Bone marrow (tissue), 2 donors: ENCODE measurements at places on chromosomes 7 and 10.

GRCh38 chr7:15489383-15489782 lies 72.4 kb downstream of the AGMO start:
- DNase-seq, result no peak

- no peak for DNase-seq
Measured at GRCh38 chr10:77609781-77610272, 27.8 kb downstream of the KCNMA1 start.

- peak; percentile 99 for DNase-seq
Measured at GRCh38 chr7:120996333-120996987, 7.9 kb downstream of the CPED1 start.

GRCh38 chr10:127734753-127735152 lies 2.2 kb upstream of the FOXI2 start:
- DNase-seq, result no peak

DNA sequence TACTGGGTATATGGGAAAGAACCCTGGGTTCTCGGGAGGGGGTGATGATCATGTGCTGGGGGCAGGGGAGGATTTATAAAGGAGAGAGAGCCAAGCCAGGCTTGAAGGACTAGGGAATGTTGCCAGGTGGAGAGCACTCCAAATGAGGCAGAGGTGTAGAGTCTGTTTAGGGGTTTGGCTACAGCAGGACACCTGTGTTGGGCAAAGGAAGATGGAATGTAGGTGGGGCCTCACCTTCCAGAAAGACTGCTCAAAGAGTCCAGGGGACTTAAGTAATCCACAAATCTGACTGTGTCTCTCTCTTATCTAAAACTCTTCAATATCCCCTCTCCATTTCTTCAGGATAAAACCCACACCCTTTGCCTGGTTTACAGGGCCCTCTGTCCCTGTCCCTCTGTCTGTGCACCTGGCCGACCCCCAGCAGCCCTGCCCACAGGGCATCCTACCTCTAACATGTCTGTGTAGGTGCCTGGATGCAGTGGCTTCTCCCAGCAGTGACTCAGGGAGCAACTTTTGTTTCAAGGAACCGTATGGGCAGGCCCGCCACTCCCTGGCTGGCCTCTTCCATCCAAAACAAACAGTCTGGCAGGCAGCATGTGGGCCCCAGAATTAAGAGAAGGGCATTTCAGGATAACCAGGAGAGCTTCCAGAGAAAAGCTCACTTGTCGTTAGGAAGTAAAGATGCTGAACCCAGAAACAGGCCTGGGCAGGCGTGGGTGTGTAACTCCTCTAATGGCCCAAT lies 10.6 kb upstream of the PLEKHA1 start:
- no peak for DNase-seq

- no peak for DNase-seq
Measured at GRCh38 chr7:45446195-45446944, 127.8 kb upstream of the ADCY1 start.

DNA sequence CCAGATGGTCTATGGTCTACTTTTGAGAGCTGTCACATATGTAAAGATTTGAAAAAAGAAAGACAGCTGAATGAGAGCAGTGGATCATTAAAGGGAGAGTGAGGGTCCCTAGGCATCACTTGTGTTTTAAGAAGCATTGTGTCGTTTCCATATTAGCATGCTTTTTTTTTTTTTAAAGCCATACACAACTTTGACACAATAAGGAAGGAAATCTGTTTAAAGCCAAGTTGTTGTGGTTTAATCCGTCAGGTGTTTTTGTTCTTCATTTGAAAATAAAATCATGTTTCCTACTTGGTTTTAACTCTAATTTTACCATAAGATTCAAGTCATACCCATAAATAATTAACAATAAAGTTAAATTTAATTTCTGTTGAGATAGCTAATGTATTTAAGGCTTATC lies 53.5 kb downstream of the MDFIC start:
- DNase-seq, result no peak

DNA sequence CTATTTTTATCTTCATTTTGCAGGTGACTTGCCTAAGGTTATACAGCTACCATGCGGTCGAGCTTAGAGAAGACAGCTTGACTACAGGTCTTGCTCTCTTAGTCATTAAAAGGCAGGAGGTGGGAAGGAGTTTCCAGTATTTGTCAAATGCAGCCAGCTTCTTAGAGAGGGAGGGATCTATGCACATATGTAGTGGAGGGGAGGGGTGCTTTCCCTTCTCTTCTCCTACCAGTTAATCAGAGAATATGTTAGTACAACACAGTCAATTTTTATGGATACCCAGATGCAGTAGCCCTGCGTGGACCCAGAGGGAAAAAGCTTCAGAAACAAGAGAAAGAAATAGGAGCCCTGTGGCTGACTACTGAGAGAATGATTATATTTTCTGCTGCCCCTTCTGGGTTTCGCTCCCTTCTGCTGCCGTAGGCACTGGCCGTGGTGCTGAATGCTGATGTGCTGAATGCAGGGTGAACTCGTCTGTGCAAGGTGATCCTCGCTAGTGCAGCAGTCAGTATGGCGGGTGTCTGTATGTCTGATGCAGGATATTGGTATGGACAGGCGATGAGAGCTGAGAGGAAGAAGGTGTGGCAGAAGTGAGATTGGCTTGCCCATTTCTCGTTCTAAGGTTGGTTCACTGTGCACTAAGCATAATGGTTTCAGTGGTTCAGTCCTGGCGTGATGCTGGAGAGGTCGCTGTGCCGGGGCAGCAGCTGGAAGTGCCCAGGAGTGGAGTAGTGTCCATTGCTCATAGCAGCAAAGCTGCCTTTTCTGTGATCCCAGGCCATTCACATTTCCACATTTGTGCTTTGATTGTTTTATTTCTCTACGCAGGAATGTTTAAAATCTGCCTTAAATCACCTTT lies 189.2 kb upstream of the PODXL start:
- DNase-seq, result no peak

DNA sequence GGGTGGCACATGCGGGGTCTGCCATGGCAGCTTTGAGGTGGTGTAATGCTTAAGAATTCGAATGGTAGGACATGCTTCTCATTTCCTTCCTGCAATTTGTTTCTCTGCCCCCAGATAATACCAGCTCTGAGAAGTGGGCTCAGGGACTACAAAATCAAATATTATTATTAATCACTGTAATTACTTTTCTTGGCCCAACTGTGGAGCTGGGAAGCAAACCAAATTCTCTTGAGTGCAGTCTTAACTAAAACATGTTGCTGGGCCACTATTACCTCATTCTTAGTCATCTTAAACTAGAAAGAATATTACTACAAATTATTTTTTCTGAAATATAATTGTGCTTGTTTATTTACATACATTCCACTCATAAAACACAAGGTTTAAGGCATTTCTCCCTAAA lies 566.7 kb upstream of the NRP1 start:
- DNase-seq, result no peak

GRCh38 chr10:76012716-76013327 lies 581.4 kb downstream of the LRMDA start:
- no peak for DNase-seq

DNA sequence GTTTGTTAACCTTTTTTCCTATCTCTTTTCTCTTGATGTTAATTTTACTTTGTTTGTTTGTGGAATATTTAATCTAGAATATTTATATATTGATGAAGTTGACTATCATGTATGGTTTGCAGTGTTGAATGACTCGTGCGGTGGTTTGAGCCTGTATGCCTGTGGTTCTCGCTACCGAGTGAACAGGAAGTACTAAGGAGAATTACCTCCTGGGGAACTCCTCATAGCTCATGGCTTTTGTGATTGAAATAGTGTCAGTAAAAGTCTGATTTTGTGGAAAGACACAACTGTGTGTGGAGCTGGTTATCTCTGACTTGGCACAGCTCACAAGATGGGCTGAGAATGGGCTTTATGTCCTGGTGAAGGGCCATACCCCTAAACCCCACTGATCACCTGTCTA lies 498.6 kb downstream of the GLRX3 start:
- no peak for DNase-seq

- no peak for DNase-seq
Measured at GRCh38 chr7:19111474-19112273, 5.8 kb downstream of the TWIST1 start.

DNA sequence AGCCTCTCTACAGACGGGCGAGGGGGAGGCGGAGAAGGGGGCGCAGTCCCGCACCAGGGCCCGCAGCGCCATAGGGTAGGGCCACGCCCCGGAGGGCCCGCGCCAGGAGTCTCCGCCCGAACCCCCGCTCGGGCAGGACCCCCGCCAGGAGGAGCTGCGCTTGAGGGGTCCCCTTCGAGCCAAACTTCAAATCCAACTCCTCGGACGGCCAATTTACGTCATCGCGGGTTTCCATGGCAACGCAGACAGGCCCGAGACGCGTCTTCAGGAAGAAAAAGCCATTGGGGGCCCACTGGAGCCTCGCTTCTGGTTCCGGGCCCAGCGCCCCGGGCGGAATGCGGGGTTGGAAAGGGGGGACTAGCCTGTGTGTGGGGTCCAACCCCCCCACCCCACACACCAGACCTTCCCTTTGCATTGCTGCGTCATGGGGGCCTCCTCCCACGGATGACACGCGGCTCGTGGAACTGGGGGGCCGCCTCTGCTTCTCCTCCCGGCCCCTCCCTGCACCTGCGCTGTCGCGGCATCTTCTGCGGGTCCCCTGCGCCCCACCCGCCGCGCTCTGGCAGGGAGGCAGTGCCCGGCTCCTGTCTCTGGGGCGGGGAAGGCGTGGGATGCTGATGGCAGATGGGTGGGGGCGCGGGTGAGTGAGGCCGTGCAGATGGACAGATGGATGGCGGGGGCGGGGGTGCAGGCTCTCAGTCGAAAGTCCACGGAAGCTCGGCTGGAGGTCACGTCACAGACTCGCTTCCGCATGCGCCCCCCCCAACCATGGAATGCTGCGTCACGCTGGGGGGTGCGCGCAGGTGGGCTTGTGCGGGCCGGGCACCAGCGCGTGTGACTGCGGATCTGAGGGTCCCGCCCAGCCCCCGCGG lies 1.2 kb downstream of the CALY start:
- DNase-seq, result peak; percentile 19

DNA sequence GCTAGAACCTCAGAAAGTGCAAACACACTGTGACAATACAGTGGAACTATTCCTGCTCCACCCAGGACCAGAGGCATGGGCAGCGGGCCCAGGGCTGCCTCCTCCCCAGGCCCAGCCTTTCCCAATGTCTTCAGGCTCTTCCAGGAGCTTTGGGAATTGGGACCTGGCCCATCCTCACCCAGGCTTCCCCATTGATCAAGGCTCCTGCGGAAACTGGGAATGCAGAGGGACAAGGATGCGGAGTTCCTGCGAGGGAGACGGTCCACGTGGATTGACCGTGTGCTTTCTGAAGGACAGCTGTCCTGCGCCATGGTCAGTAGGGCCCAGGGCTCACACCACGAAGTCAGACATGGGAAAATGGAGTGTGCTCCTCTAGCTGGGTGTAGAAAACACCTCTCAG lies 56.6 kb downstream of the CSGALNACT2 start:
- no peak for DNase-seq

GRCh38 chr10:93061594-93062513 lies 1.3 kb downstream of the CYP26C1 start:
- no peak for DNase-seq

DNA sequence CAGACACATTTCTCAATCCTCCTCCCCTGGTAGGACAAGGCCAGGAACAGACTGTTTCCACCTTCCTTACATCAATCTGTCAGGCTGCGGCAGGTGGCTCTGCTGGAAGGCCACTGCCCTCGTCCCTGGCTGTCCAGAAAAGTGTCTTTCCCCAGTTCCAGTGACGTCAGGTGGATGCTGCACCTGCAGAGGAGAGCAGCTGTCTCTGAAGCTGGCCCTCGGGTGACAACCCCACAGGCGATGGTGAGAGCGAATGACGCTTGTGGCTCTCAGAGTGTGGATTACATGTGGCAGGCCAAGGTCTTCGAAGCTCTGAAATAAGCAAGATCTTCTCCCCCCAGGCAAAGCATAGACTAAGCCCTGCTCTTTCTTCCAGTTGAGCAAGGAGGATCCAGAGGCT lies 146.9 kb upstream of the RET start:
- DNase-seq, result no peak

DNA sequence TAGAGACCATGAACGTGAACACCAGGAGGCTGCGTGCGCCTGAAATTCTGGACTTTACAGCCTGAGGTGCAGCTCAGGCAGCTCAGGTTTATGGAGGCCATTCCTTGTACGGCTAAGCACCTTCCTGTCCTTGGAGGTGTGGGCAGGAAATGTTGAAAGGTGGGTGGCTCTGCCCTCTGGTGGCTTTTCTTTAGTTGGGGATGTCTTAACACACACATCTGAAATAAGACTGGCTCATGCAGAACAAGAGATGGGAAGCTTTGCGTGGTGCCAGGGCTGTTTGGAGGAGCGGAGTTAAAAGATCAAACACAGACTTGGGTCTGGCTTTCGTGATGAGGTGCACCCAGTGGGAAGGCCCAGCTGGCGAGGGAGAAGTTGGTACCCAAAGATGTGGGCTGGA lies 64.1 kb downstream of the DOCK1 start:
- DNase-seq, result no peak

GRCh38 chr10:42987121-42987541 lies 89.7 kb upstream of the RET start:
- no peak for DNase-seq

- no peak for DNase-seq
Measured at GRCh38 chr7:103524042-103524907, 78.3 kb upstream of the SLC26A5 start.

- no peak for DNase-seq
Measured at GRCh38 chr10:36711361-36711760, 414.0 kb upstream of the ANKRD30A start.

GRCh38 chr7:33773053-33773452 lies 132.3 kb upstream of the BMPER start:
- DNase-seq, result no peak

DNA sequence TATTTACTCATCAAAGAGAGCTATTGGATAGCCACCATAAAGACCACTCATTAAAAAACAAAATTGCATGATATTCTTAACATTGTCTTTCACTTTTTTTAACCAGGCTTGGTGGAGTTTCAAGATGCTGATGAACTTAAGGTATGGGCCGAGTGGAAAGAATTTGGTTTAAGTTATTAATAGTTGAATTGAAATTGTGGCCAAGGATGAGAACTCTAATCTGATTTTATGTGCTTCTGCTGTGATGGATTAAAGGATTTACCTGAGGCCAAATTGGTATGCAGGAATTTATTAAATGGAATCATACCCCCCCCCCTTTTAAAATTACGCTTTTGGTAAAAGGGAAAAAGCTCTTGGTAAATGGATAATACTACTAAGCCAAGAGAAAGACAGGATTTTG lies 33.8 kb upstream of the TOMM7 start:
- no peak for DNase-seq

GRCh38 chr10:58714409-58714808 lies 201.7 kb downstream of the BICC1 start:
- no peak for DNase-seq

DNA sequence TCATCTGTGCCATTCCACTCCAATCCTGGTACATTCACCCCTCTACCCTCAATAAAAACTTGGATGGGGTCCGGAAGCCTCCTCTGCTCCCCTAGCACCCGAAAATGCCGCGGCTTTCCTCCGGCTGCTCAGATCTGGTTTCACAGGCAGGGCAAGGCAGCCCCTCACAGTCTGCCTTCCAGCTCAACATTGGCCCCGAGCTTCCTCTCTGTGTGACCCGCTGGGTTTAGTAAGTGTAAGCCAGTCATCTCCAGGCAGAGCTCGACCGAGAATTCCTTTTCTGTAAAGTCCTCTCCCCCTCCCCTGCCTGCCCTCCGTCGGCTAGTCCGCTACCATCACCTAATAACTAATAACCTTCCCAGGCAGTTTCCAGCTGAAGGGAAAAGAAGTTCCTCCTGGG lies 3.4 kb downstream of the INHBA start:
- DNase-seq, result no peak
